H9 (cell line): ENCODE measurements at places on chromosomes 3 and 15. TPM values are rescaled to one million over a fixed set of nuclear protein-coding genes. Genes with fewer than 3 reads are reported as not detected.

CPNE9 gene
- total RNA-seq = 3.5 and 3.8 TPM in 2 replicates

HHLA2 gene
- total RNA-seq = not detected in 2 replicates

TTC23 gene
- total RNA-seq = 12.2 and 14.3 TPM in 2 replicates

CSPG4 gene
- total RNA-seq = 2.0 and 2.1 TPM in 2 replicates

SLC9C1 gene
- 0.15 and 0.50 TPM in 2 replicates for total RNA-seq

GOLGA8S gene
- 0.07 TPM in 2 replicates for total RNA-seq

APBA2 gene
- total RNA-seq = 12.2 and 14.3 TPM in 2 replicates

EXOG gene
- 14.1 and 15.0 TPM in 2 replicates for total RNA-seq

GATM gene
- 9.0 and 10.7 TPM in 2 replicates for total RNA-seq

ROPN1 gene
- not detected in 2 replicates for total RNA-seq

PLA2G4F gene
- total RNA-seq = not detected in 2 replicates

PCBP4 gene
- 20.9 and 24.6 TPM in 2 replicates for total RNA-seq

OR5K3 gene
- not detected in 2 replicates for total RNA-seq

DCP1A gene
- 17.2 and 17.8 TPM in 2 replicates for total RNA-seq

SLC9A9 gene
- total RNA-seq = 0.35 and 0.48 TPM in 2 replicates

GOLGA6D gene
- total RNA-seq = 0.35 and 0.37 TPM in 2 replicates

LPP gene
- 56.3 and 64.6 TPM in 2 replicates for total RNA-seq

CADM2 gene
- total RNA-seq = 10.0 and 10.9 TPM in 2 replicates

PARP15 gene
- 0.18 and 0.24 TPM in 2 replicates for total RNA-seq

NANOGP8 gene
- 88.4 and 91.5 TPM in 2 replicates for total RNA-seq

SYNPR gene
- total RNA-seq = 0.17 and 0.64 TPM in 2 replicates

GTF2A2 gene
- total RNA-seq = 144 and 147 TPM in 2 replicates

EOMES gene
- 1.7 and 2.0 TPM in 2 replicates for total RNA-seq

UCN2 gene
- 0.42 and 0.68 TPM in 2 replicates for total RNA-seq

CCR1 gene
- not detected in 2 replicates for total RNA-seq

ASB14 gene
- total RNA-seq = not detected in 2 replicates

PIF1 gene
- 64.0 and 74.4 TPM in 2 replicates for total RNA-seq

CLDN18 gene
- total RNA-seq = not detected in 2 replicates

EPB42 gene
- total RNA-seq = not detected in 2 replicates

IL17RC gene
- total RNA-seq = 6.8 and 9.1 TPM in 2 replicates

C3orf85 gene
- not detected in 2 replicates for total RNA-seq

CACNA2D2 gene
- total RNA-seq = 27.7 and 28.1 TPM in 2 replicates

GPR160 gene
- total RNA-seq = 14.1 and 15.4 TPM in 2 replicates

BBS4 gene
- 22.0 and 27.3 TPM in 2 replicates for total RNA-seq

GPR87 gene
- 0.18 and 0.33 TPM in 2 replicates for total RNA-seq

GPR156 gene
- total RNA-seq = 1.4 and 1.8 TPM in 2 replicates

PPP1R14D gene
- not detected in 2 replicates for total RNA-seq

LDHAL6B gene
- total RNA-seq = not detected in 2 replicates

ZNF620 gene
- total RNA-seq = 27.1 and 27.5 TPM in 2 replicates

TUSC7 gene
- total RNA-seq = not detected in 2 replicates

KBTBD13 gene
- total RNA-seq = not detected in 2 replicates

EPHA3 gene
- total RNA-seq = 0.59 and 0.66 TPM in 2 replicates
